Stimulated activated CD4-positive, alpha-beta T cell treated with anti-CD3 and anti-CD28 coated beads, Interleukin-1b, Interleukin-23, amount 100 ng/mL, for 1 hour (primary cell): ENCODE measurements at places on chromosomes 13 and 19.

DNA sequence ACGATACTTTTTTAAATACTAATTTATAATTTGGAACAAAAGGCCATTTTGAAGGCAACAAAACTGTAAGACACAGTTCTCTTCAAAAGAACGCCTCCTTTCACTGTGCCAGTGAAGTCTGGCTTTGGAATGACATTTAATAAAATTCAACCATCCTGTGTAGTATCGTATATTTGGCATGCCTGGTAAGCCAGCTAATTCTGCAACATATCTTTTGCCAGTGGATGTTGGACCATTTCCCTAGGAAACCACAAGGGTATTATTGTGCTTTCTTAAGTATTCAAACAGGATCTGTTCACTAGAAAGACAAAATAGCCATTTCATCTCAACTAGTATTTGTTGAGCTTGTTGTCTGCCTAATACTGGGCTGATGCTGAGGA, 111.6 kb downstream of the RGCC start:
- no peak for DNase-seq

DNA sequence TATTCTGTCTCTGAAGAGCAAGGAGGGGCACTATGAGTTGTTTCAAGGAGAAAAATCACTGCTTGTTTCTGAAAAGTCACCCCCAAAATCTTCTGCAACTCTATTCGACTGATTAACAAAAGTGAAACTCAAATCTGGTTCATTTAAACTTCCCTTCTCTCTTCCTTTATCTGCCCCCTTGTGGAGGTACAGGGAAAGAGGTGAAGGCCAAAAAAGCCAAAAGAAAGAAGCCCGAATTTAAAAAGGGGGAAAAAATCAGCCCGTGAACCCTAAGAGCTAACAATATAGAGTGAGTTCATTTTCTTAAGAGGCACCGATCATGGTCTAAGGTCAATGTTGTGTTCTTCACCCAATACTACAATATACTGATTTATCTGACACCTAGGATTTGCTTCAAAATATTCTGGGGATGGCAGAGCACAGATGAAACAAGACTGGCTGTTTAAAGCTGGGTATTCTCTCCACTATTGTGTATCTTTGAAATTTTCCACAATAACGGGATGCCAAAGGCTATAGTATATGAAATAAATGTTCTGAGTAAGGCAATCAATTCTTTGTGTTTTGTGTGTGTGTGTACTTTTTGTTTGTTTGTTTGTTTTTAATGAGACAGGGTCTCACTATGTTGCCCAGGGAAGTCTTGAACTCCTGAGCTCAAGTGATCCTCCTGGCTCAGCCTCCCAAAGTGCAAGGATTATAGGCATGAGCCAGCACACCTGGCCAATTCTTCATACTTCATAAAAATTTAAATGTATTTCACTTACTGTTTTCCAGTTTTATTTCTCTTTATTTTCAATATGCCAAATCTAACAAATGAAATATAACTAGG, 55.0 kb upstream of the EEF1AKMT1 start:
- peak; percentile 7 for DNase-seq

- no peak for DNase-seq
These were observed 3.4 kb downstream of the ITGBL1 start for GRCh38 chr13:101455863-101456262.

GRCh38 chr19:50652722-50653121, 3.5 kb downstream of the C19orf81 start:
- DNase-seq: no peak

DNA sequence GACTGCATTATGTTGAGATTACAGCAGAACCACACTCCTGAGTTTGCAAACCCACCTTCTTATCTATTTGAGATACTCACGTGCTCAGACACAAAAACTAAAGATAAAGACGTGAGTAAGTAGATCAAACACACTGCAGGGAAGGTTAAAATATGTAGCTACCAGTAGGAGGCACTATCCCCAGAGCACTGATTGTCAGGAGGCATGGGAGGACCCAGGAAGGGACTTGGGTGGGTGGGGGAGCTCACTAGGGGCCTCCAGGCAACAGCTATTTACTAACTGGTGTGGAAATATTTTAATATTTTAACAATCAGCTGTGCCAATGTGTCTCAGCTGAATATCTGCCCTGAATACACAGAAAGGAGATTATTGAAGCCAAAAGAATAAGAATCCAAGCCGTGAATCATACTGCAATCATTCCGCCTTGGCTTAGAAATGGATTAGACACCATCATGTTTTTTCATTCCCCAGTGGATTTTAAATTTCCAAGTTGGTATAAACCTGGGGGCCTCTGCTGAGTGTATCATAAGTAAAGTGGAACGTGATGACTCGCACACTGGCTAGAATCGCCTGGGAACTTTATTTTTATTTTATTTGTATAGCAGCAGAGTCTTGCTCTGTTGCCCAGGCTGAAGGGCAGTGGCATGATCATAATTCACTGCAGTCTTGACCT, 73.2 kb upstream of the CACNA1A start:
- no peak for DNase-seq

DNA sequence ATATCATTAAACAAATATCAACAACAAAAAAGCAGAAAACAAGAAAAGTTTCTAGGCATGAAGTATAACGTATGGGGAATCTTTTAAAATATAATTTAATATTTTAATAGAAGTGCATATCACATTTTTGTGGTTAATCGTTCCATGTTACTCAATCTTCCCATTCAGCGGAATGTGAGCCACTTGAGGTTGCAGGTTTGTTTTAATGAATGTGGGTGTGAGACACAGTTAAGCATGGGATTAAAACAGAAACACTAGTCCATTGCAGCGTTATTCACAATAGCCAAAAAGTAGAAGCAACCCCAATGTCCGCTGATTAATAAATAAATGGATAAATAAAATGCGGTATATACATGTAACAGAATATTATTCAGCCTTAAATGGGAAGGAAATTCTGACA, 146.0 kb downstream of the NDFIP2 start:
- no peak for DNase-seq

GRCh38 chr19:31969016-31969415, 376.4 kb upstream of the ZNF507 start:
- DNase-seq: no peak

DNA sequence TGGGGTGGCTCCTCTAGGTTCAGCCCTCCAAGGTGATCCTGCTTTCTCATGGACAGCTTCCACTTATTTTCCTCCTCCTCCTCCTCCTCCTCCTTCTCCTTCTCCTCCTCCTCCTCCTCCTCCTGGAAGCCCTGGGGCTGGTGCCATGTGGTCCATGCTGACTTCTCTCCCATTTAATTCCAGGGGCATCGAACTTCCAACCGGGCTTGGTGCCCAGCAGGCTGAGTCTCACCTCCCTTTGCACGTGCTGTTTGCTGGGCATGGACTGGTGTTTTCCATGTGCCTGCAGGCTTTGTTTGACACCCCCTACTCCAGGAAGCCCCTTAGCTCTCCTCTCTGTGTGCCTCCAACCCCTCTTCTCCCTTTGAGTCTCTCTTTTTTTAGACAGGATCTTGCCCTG, 3.7 kb downstream of the MAST3 start:
- no peak for DNase-seq

GRCh38 chr19:42140125-42140754, 8.0 kb upstream of the POU2F2 start:
- DNase-seq: no peak

DNA sequence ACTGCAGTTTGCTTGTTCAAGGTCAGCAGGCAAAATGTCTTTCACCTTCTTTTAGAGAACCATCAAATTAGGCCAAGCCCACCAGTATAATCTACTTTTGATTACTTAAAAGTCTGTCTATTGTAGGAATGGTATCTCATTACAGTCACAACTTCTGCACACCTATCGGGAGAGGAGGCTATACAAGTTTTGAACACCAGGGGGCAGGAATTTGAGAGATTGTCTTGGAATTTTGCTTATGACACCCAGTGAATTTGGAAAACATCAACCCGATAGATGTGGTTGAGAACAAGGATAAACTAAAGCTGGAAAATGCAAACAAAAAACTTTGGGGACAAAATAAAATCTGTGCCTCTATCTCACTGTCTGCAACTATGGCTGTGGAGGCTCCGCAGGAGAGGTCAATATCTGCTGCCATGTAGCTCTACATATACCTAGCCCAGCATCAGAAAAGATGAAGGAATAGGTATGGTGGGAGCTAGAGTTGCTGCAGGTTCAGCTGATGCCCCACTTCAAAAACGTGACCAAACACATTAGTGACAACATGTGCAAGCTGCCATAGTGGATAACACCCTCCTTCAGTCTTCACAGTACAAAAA, 1299.2 kb upstream of the SPRY2 start:
- no peak for DNase-seq

DNA sequence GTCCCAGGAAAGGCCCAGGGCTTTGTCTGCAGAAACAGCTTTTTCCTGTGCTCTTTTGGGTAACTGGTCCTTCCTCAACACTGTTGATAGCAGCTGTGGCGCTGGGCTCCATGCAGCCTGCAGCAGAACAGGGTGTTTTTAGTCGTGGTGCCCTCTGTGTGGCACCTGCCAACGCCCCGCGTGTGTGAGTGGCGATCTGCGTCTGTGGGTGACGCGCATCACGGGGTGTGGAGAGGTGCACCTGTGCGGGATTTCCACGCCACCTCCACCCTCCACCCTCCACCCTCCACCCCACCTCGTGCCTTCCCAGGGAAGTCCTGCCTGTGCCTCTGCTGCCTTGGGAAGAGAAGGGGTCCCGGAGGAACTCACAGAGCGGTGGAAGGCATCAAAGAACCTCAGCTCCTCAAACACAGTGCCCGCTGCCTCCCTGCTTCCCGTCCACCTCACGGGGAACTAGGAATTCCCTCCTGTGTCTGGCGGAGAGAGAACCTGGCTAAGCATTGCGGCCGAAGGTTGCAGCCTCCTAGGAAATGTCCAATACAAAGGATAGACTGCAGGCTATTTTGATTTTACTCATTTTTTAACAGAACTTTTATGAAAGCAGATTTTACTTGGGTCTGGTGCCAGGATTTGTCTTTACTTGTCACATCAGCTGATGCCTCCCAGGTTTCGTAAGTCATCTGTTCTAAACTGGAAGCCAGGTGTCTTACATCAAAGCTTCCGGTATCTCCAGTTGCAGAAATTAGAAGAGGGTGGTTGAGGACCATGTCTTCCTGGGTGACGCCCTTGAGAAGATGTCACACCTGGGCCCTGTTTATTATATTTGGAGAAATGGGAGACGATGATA, 84.0 kb downstream of the ATP11A start:
- DNase-seq: no peak

GRCh38 chr13:33450956-33451709, 165.6 kb upstream of the STARD13 start:
- DNase-seq: no peak
